NCI-H1694 treated with DMSO at 0.1 percent for 48 hours (cell line): ENCODE measurements at places on chromosomes 4 and X.

- no peak for DNase-seq
Observed at GRCh38 chr4:136687118-136687517, 845.2 kb downstream of the PCDH18 start.

GRCh38 chr4:156969101-156969500, 2.5 kb downstream of the PDGFC start:
- no peak for DNase-seq

GRCh38 chrX:51931566-51932150, 38.2 kb downstream of the MAGED1 start:
- no peak for DNase-seq

- DNase-seq = no peak
Observed at GRCh38 chr4:73692254-73692653, 48.1 kb upstream of the CXCL8 start.

DNA sequence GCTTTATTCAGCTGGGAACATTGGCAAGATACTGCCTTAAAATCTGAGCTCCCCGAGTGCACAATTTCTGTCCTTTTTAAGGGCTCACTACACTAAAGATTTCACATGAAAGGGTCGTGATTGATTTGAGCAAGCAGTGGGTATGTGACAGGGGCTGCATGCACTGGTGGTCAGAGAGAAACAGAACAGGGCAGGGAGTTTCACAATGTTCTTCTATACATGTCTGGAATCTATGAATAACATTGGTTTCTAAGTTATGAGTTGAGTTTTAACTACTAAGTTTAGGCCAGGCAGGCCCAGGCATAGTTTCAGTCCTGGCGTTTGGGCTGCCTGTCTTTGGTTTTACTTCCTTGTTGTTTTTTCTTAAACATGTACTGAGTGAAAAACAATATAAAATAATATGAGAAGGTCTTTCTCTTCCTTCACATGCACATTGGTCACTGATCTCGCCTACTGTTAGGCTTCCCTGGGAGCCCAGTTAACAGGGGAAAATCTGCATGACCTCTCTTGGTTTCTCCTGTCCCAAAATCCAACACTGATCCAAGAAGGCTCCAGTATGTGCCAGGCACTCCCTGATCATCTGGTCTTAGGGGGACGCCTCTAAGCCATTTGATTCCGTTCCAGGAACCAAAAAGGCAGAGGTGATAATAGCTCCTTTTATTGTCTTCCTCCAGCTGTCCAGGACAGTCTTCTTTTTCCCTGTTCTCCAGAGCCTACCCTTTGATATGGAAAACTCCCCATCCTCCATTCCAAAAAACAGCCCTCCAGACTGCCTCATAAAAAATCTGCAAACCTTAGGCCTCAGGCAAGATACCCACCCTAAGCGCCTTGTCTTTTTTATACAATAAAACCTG, at the start of gene UGT2B17:
Gene UGT2B17 (minus strand): TSS at position 51 of the 854 bp plus-strand sequence. CDS start 7,838 bp downstream, outside the sequence.
- DNase-seq = no peak

- no peak for DNase-seq
Observed at GRCh38 chrX:97790850-97791249, 907.1 kb downstream of the RPA4 start.

DNA sequence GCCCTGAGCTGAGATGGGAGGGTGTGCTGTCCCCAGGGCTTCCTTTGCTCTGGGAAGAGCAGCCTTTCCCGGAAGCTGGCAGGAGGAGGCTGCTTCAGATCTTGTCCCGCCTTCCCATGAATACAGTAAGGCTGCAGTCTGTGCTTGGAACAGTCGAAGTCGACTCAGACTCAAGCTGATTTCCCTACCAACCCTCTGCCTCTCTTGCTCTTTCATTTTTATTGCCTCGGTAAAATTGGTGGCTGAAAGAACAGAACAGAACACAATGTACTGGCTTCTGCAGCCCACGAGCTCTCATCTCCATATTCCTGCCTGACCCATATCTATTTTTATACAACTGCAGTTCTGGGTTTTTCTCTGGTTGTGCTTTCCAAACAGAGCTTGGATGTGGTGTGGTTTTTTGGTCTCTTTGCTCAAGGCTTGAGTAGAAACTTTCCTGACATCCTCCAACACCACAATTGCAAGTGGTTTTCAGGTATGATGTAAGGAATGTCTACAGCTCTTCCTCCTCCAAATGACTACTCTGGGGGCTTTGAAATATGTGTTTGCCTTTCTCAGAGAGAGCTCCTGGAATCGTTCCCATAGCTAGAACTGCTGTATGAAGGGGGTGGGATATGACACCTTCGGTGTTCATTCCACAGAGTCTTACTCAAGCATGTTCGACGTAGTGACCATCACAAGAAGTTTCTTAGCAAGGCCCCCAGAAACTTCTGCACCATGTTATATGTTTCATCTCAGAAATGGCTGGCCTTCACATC, 61.3 kb downstream of the ENPP6 start:
- DNase-seq = no peak
